ENCODE measurements at places on chromosomes 16 and 17.
A peak's percentile ranks its signal among the peaks of the same experiment; 100 is the strongest.

DNA sequence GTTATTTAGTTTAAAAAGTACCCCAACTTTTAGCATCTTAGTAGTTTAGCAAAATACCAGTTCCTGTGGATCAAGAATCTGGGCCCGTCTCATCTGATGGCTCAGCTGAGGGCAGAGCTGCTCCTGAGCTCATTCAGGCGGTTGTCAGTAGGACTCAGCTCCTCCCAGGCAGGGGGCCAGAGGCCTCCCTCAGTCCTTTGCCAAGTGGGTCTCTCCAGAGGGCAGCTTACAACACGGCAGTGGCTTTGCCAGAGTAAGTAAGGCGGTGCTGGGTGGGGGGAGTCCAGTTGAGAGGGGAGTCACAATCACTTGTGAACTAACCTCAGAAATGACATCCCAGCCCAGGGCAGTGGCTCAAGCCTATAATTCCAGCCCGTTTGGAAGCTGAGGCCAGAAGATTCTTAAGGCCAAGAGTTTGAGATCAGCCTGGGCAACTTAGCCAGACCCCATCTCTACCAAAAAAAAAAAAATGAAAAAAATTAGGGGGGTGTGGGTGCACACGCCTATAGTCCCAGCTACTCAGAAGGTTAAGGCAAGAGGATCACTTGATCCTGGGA is 81.5 kb upstream of the MED9 start:
- no peak for DNase-seq

DNA sequence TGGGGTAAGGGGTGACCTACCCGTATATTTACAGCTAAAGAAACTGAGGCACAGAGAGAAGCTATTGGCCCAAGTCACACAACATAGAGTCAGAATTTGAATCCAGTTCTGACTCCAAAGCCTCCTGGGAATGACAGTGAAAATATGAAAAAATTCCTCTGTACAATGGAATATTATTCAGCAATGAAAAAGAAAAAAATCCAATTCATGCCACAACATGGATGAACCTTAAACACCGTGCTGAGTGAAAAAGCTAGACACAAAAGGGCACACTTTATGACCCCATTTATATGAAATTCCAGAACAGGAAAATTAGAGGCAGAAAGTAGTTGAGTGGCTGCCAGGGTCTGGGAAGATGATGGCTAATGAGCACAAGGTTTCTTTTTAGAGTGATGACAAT is 75.4 kb downstream of the LITAF start:
- DNase-seq: no peak

DNA sequence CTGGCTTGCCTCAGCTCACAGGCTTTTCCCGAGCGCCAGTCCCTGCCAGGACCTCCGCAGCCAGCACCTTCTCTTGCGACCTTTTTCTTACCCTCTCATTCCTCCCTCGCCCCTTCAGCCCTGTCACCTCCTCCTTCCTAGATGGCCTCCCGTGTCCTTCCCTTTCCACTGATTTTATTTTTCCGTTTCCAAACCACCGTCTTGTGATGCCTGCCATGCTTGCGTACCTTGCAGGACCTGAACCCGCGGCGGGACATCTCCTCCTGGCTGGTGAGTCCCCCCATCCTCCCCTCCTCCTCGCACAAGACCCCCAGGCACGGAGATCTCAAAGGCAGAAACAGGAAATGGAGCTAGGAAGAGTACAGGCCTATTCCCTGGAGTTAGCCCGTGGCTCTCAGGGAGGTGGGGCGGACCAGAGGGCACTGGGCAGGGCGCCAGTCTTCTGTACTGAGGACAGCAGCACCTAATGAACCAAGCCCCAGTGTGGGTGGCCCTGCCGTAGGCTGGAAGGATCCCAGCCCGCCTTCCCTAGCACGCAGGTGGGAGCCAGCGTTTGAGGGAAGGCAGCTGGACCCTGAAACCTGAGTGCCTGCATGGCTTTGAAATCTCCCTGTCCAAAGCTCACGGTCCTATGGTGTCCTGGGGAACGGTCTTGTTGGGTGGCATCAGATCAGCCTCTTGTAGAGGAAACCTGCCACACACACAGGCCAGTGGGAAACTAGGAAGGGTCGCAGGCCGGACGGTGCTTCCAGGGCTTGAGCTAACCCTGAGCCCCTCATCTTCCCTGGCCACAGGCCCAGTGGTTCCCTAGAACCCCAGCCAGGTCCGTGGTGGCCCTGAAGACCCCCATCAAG is 612 bp downstream of the CISD3 start:
- DNase-seq: peak; percentile 64

GRCh38 chr16:49396206-49396720 is 22.7 kb downstream of the C16orf78 start:
- no peak for DNase-seq

DNA sequence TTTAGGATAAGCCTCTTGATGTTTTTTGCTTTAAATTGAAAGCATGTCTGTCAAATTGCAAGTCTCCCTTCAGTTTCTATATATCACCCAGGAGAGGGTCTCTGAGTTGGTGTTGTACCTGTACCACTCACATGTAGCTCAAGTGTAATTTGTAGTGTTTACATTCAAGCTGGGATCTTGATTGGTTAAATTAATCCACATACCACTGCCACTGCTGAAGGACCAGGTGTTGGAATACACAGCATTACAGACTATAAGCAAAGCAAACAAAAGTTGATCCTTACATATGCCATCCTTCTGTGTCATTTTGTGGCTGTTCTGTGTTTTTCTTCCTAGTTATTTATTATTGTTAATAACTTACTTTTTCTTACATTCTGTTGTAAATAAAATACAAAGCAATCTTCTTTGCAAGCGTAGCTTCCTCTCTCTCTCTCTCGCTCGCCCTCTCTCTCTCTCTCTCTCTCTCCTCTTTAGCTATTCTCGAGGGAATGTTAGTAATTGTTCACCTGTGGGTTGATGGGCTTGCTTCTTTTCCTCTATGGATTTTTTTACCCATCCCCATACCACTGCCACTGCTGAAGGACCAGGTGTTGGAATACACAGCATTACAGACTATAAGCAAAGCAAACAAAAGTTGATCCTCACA is 20.8 kb upstream of the NOL11 start:
- no peak for DNase-seq

DNA sequence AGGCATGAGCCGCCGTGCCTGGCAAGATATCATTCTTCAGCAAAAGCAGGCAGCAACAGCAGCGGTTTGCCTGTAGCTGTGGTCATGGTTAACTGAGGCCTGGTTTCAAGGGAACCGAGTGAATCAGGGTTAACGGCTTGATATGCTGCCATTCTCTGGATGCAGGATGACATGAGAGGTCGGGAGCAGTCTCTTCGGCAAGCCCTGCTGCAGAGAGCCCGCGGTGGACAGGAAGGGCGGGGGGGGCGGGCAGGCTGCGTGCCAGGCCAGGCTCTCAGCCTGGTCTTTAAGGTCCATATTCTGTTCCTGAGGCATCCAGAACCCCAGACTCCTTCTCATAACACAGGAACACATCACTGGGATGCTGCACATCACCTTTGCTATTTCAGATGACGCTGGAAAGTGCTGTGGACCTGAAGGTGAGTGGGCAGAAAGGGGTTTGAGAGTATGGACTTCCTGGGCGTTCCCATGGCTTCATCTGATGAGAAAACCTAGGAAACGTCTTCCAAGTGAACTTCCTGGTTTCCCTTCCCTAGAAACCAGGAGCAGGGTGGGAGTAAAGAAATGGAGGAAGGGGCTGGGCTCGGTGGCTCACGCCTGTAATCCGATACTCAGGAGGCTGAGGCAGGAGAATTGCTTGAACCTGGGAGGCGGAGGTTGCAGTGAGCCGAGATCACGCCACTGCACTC is 165.6 kb upstream of the RPH3AL start:
- no peak for DNase-seq

DNA sequence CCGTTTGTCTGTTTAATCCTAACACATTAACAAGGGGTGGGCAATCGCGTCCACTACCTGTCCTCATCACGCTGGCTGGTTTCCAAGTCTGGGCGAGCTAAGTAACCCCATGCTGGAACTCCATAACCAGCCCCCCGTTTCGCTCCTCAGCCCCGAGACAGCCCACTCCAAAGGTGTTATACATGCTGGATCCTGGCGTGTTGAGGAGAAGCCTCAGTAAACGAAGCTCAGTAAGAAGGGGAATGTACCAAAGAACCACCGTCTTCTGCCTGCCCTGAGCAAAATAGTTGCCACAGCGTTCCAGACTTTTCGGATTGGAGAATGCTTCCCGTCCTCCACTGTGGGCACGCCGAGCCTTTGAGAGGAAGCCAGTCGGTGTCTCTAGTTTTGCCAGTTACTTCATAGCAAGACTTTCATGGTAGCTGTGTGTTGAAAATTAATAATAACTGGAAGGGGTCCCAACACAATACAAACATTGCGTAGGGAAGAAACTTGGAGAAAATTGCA is 16.1 kb upstream of the C17orf78 start:
- no peak for DNase-seq

DNA sequence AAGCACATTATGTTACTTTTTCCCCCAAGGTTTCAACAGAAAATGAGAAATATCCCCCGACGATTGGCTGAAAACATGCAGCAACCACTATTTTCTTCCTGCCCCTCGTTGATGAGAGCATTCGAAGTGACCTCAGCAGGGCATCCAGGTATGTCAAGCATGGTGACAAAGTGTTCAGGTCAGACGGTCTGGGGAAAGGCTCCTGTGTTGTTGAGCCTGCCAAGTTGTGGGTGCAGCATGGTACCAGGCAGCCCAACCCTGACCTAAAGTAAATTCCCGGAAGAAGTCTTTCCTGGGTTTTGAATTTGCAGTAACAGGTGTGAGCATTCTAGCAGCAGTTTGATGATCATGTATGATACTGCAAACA is 51.7 kb upstream of the SEC14L1 start:
- DNase-seq: no peak

DNA sequence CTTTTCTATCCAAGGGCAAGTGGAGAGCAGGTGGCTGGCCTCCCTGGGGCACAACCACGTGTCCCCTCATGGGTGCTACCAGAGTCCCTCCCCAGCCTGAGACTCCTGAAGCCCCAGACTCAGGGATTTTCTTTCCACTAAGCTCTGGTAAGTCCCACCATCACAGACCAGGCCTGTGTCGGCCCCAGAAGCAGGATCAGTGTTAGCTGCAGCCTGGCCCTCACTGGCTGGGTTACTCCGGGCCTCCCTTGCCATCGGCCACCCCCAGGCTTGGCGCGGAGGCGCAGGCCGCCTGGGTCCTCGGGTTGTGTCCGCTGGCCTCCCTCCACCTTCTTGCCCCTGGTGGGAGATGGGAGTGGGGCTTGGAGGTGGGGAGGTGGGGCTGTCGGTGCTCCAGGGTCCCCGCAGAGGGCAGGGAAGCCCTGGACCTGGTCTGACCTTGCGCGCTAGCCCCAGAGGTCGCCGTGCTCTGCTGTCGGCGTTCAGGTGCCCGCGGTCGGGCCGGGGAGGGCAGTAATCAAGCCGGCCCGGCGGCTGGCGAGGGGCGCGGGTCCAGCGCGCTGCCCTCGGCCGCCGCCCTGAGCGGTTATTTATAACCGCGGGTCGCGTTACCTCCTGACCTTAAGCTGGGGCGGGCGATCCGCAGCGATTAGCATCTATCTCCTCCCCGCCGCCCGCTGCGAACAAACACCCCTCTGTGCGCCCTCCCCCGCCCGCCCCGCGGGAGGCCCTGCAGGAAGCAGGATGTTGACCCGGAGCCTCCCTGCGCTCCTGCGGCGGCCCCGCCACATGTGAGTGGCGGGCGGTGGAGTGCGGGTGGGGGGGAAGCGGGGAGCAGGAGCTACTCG is 78.1 kb upstream of the TOB1 start:
- peak; percentile 85 for DNase-seq

GRCh38 chr16:49494891-49495566 is 121.4 kb downstream of the C16orf78 start:
- DNase-seq: peak; percentile 18

DNA sequence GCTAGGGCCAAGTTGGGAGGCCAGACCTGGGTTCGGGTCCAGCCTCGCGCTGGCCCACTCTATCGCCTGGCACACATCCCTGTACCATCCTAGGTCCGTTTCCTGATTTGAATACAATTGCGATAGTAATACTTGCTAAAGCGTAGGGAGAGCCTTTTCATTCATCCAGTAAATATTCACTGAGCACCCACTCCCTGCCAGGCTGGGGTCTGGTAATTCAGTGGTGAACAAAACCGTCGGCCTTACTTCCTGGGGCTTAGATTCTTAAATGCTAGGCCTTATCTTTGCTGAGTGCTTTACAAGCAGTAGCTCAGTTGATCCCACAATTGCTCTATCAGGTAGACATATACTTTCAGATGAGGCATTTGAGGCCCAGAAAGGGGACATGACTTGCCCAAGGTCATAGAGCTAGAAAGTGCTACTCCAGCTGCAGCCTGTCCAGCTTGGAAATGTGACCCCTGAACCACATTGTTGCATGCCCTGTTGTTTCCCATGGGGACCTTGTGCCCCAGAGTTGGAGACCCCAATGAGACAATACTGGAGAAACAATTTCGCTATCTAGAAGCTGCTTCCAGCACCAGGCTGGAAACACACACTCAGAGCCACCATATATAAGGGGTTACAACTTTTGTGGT is 691 bp downstream of the USB1 start:
- no peak for DNase-seq

GRCh38 chr16:8481810-8482209 is 108.5 kb downstream of the TMEM114 start:
- no peak for DNase-seq

GRCh38 chr16:66429290-66429962 is 2.3 kb downstream of the BEAN1 start:
- DNase-seq: no peak

GRCh38 chr17:57679906-57680695 is 65.0 kb downstream of the CCDC182 start:
- peak; percentile 2 for DNase-seq

DNA sequence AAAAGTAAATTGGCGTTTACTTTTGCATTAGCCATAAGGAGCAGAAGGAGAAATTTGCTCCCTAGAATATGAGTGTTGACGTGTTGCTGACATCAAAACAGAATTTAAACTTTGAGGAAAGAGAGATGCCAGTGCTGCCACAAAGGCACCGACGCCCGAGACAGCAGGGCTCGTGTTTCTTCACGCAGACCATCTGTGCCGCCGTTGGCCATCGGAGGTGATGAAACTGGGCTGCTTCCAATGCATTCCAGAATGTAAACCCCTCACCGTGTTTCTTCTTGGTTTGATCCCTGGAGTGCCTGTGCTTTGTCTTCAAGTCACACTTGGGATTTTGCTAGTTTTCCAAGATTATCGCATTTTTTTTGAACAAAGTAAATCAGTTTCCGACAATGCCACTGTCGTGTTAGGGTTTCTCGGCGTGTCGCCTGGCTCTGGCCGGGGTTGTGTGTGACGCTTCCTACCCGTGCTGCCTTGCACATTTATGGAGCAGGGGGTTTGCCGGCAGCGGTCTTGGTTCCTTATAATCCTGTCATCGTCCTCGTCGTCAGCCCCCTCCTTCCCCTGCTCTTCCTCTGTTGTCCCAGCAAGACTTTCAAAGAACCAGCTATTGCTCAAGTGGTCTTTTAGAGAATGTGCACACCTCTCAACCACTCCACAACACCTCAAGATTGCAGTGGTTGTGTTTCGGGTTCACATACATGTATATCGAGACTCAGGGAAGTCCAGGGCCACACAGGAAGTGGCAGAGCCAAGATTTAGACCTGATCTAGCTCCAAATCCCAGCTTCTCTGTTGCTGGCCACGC is 103.9 kb downstream of the METRNL start:
- DNase-seq: no peak

GRCh38 chr17:82244413-82245133 is 15.7 kb downstream of the SLC16A3 start:
- DNase-seq: peak; percentile 54

Measured in femur (tissue), 1 donor.